ENCODE measurements at places on chromosomes 7 and 10.

DNA sequence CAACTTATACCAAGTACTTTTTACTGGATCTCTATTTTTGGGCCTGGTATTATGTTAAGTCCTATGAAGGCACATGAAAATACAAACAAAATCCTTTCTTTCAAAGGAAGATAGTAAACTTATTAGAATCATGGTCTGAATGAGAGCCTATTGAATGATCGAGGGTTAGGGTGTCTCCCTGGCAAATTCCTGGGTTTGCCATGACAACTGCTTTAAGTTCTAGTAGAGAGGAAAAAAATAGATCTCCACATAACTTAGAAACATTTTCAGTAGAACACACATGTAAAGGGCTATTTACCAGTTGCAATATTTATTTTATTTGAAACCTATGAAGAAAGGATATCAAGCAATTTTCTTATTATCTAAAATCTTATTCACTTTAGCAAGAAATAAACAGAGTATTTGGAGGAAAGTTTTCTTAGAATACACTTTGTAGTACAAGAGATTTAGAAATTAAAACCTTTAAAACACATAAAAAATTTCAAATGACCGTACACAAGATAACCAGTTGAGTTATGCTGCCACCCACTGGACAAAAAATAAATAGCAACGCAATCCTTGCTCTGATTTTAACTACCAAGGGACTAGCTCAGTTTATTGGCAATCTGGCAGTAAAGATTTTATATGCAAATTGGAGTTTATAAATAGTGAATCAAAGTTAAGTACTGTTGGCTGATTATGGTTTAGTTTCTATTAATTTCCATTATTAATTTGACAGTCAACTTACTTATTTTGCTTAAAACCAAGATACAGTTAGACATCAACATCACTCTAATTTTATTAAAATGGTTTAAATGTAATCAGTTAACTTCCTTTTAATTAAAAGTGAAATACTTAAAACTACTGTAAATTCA is 33.9 kb downstream of the CACUL1 start:
- DNase-seq = no peak

- no peak for DNase-seq
Observed at GRCh38 chr10:15043674-15044073, at the start of gene OLAH. TSS of gene OLAH (plus strand) at chr10:15043943. CDS start at chr10:15047289, 3,346 bp downstream.

- no peak for DNase-seq
Observed at GRCh38 chr7:30681815-30682211, 443 bp downstream of the CRHR2 start.

GRCh38 chr7:77335581-77335980 is 80.6 kb downstream of the GSAP start:
- no peak for DNase-seq

- no peak for DNase-seq
Observed at GRCh38 chr10:61169294-61169693, 225.3 kb upstream of the RHOBTB1 start.

GRCh38 chr10:33155720-33156638 is 178.5 kb downstream of the NRP1 start:
- DNase-seq = no peak

GRCh38 chr7:831596-832166 is 595 bp upstream of the SUN1 start:
- DNase-seq = no peak

DNA sequence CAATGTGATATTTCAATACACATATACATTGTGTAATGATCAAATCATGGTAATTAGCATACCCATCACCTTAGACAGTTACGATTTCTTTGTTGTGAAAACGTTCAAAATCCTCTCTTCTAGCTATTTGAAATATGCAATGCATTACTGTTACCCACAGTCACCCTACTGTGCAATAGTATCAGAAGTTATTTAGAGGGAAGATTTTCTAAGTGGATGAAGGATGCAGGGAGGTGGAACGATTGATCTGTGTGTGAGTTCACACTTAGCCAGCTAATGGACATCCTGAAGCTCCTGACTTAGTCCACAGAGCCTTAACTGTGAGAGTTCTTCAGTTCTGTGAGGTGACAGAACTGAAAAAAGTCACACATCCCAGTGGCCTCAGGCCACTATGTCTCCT is 97.2 kb upstream of the LAMB4 start:
- no peak for DNase-seq

DNA sequence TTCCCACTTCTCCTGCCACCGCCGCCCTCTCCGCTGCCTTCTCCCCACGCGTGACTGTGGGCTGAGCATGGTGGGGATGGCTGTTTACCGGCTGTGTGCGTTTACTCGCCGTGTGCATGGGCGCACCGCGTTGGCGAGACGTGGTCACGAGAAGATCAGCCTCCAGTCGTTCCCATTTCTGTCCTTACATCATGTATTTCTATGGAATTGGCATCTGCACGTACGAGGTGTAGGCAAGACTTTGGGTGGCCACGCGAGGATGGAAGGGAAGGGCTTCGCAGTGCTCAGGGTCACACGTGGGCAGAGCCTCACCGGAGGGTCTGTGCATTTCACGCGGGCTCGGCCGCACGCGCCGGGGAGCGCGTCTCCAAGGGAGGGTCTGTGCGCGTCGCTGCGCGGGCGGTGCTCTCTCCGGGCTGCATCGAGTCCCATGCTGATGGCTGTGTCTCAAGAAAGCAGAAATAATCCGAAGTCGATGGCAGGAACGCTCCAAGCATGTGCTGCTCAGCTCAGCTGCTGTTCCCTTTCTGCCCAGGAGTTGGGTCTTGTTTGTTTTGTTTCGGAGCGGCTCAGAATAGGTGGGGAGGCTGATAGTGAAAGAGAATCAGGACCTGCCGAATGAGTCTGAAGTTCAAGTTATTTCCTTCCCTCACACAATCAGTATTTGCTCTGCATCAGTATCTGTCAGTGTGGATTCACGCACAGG is 973 bp downstream of the CAMK1D start:
- DNase-seq = peak; percentile 12

GRCh38 chr7:18363751-18364380 is 131.7 kb upstream of the HDAC9 start:
- DNase-seq = no peak

- DNase-seq = no peak
Observed at GRCh38 chr7:20450536-20450935, 119.8 kb downstream of the ITGB8 start.

GRCh38 chr7:148060724-148061123 is 529.8 kb upstream of the C7orf33 start:
- DNase-seq = no peak

DNA sequence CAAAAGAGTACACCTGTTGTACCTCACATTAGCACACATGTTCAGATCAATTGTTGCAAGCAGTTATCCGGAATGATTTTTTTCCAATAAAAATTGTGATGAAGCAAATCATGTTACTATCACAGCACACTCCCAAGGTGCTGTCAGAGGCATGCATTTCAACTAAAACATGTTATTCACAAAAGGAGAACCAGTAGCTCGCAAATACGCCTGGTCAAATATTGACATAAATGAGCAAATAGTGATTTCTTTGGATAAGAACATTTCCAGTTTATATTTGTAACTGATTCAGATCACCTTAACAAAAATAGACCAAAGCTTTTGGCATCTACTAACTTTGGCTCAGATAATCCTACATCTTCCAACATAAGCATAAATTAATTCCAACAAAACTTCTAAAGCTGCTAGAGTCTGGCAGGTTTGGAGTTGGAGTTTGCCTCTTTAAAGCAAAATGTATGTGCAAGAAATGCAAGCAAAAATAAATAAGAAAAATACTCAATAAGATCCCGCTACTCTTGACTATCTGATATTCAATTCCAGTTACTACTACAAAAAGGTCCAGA is 208.0 kb downstream of the SFMBT2 start:
- DNase-seq = no peak

GRCh38 chr7:150860978-150861295 is 8.6 kb downstream of the AOC1 start:
- no peak for DNase-seq

GRCh38 chr10:107611115-107611514 is 446.6 kb upstream of the SORCS1 start:
- no peak for DNase-seq

- DNase-seq = no peak
Observed at GRCh38 chr7:51706851-51707250, 390.2 kb upstream of the COBL start.

DNA sequence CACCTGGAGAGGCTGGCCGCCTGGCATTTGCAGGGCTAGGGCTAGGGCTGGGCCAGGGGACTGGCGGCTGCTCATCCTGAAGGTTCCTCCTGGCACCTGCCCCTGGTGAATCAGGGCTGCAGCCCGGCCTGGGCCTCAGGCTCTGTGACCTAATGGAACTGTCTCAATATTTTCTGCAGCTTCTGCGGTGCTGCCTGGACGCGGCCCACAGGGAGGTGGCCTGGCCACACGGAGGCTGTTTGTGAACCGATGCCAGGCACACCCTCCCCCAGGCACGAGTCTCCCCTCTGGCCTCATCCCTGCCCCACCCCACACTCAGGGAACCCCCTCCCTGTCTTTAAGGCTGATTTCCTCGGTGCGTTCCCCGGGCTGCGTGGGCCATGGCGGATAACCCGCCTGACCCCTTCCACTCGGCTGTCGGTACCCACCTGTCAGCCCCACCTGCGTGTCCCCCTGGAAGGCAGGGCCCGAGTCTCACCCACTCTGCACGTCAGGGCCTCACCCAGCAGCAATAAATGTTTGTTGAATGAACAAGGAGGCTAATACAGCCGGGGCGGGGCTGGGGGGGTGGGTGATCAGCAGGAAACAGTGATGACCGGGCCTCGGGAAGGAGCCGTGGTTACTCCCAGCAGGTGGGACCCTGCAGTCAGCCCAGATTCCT is 54.5 kb upstream of the DNAJB6 start:
- DNase-seq = no peak

- no peak for DNase-seq
Observed at GRCh38 chr10:63763744-63764143, 242.5 kb downstream of the REEP3 start.

DNA sequence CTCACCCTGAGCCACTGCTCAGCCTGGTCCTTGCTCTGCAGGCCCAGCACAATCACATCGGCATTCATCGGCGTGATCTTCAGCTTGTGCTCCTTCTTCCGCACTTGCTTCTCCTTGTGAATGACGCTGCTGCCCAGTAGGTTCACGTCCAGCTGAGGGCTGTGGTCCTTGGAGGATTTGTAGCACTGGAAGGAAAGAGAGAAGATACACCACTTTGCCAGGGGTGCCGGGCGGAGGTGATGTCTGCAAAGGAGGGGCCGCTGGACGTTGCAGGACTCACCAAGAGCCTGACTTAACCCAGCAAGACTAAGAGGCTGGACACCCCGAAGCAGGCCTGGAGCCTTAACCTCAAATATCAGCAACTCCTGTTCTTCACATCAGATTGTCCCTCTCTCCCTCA is 74.8 kb downstream of the VWA2 start:
- DNase-seq = no peak

DNA sequence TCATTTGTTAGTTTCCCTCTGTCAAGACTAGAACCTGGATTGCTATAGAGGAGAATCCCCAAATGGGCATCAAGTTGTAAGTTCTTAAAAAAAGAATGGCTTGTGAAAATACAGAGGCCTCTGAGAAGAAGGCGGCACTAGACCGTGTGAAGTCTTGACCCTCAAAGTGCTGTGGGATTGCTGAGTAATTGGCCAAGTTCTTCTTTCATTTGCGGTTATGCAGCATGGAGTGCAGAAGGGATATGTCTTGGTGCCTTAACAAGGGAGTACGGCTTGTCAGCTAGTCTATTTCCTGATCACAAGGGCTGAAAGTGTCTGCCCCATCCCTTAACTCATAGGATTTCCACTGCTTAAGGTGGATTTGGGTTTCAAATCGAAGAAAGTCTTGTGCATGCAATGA is 81.2 kb downstream of the MKX start:
- no peak for DNase-seq

DNA sequence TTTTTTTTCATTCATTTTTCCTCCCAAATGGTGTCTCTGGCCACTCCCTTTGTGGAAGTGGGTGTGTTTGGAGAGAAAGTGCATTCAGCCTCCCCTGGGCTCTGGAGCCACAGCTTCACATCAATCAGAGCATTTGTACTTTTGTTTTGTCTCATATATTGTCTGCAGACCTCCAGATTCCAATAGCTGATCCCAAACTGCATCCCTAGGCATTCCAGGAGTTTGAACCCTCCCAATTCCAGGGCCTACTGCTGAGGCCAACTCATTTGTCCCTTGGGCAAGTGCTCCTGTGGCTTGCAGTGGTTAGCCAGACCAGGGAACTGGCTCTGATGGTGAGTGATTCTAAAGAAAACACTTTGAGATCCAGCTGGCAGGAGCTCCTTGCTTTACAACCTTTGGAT is 163.3 kb downstream of the IPMK start:
- DNase-seq = no peak

- no peak for DNase-seq
Observed at GRCh38 chr10:60564475-60564874, 174.8 kb upstream of the ANK3 start.

DNA sequence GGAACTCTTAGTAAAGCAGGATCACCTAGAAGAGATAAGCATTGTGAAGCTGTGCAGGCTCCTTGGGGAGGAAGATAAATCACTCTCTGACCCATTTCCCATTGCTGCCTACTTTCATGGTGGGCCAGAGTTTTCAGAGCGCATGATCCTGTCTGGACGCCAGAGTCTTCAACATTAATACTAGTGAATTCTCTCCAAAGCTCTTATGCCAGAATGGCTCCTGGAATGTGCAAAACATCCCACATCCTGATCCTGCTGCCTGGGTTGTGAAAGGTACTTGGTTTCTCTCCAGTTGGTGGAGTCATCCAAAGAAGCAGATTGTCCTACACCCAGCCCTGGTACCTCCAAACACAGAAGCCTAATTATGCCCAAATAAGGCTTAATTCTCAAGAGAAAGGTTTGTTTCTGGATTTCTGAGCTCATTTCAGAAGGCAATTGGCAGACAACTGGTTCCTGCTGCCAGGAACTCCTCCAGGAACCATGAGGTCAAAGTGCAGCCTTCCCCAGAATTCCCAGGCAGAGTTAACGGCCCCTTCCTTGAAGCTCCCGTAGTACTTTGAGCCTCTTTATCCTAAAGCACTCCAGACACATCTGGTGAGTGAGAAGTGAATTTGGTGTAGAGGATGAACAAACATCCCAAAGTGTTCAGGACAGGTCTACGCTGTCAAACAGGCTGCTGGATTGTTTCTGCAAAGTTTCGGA is 495.2 kb downstream of the PLXNA4 start:
- no peak for DNase-seq

Data from stimulated activated CD8-positive, alpha-beta memory T cell treated with anti-CD3 and anti-CD28 coated beads, Interleukin-4, amount 100 ng/mL, for 4 hours (primary cell).